ENCODE measurements at places on chromosomes 6 and 20. TPM values are rescaled to one million over a fixed set of nuclear protein-coding genes. Genes with fewer than 3 reads are reported as not detected.
A peak's percentile ranks its signal among the peaks of the same experiment; 100 is the strongest.

GRCh38 chr6:33822575-33823395 is 19.0 kb upstream of the MLN start:
- DNase-seq: no peak

GRCh38 chr6:43489277-43490072 is 12.1 kb downstream of the TJAP1 start:
- DNase-seq: peak; percentile 79

DNA sequence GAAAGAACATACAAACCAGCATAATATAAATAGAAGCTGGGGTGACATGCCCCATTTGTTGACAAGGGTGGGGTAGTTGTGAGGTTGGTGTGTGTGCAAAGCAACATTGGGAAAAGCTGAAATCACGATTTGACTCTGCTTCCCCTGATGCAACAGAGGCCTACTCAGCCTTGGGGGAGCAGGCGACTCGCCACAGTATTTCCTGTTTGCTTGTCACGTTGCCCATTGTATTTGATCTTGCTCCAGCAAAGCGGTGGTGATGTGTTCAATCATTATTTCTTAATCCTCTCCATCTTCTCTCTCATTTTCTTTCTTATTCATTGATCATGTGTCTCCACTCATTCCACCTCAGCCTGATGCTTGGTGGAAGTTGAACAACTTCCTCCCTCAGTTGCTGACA is 165.8 kb upstream of the CITED2 start:
- no peak for DNase-seq

GRCh38 chr6:53095270-53095669 is 30.1 kb downstream of the FBXO9 start:
- no peak for DNase-seq

- no peak for DNase-seq
Measured at GRCh38 chr20:2995796-2996195, 47.6 kb upstream of the GNRH2 start.

The GNRH2 gene
- polyA plus RNA-seq: 0.39 TPM

DNA sequence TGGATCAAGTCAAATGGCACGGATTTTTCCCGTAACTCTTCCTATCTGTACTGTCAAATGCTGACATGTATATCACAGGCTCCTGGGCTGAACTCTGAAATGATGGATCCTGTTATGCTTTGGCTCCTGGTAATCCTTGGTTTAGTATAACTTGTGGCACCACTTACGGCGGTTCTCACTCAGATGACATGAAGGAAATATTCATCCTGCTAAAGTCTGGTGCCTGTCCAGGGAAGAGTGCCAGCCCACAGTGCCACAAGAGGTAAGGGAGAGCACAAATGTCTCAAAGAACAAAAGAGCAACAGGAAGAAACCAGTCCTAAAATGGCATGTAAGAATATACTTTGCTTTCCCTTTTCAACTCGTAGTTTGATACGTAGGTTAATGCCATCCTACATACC is 93.1 kb upstream of the TAB2 start:
- peak; percentile 28 for DNase-seq

DNA sequence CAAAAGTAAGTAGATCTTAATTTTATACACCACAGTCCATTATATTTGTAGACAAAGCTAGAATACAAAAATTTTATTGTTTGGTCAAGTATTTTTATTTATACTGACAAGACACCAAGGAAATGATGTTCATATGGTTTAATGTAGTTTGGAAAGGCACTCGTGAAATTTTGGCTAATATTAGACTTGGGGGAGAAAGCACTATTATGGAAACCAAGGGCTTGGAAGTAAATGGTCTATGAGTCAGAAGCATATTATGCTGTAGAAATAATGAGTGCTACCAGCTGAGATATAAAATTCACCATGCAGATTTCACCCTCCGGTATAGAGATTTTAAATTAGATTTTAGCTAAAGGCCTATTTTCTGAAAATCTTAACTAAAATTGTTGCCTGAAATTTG is 233.6 kb downstream of the KCNQ5 start:
- no peak for DNase-seq

DNA sequence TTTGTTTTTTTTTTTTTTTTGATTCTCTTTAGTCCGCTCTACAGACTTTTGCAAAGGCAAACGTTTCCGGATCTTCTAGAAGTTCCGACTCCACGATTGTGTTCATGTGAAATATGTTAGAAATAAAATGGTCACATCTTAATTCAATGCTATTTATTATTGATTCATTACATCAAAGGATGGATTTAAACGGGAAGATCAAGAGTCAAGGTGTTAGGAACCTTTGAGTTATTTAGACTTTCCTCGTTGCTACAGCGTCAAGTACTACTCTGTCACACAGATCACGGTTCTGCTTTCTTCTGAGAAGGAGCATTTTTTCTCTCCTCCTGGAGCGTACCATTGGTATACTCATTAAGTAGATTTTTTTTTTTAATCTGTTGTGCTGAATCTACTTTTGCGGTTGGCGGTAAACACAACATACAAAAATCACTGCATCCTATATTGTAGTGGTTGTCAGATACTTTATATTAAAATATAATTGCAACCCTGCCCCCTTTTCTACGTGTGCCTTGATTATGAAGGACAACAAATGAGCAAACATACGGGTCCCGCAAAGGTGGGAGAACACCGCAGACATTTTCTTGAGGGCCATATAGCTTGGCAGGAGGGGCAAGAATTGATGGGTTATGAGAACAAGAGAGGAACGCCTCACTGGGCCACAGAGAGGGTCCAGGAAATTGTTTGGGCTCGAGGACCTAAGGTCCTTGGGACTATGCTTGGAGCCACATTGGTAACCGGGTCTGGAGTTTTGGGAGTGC is 17.5 kb downstream of the HMGN4 start:
- peak; percentile 22 for DNase-seq

All from muscle of leg (tissue), 16 donors.